ENCODE measurements at places on chromosomes 4 and X.

- no peak for DNase-seq
Observed at GRCh38 chr4:174037631-174038030, 245.8 kb downstream of the FBXO8 start.

GRCh38 chr4:89725268-89725667 is 111.7 kb downstream of the SNCA start:
- no peak for DNase-seq

- DNase-seq, result no peak
Observed at GRCh38 chrX:31061091-31061490, 10.8 kb downstream of the FTHL17 start.

GRCh38 chr4:828641-829271 is 2.8 kb upstream of the CPLX1 start:
- no peak for DNase-seq
